Effector CD8-positive, alpha-beta T cell (primary cell): ENCODE measurements at places on chromosomes 16 and 17.

DNA sequence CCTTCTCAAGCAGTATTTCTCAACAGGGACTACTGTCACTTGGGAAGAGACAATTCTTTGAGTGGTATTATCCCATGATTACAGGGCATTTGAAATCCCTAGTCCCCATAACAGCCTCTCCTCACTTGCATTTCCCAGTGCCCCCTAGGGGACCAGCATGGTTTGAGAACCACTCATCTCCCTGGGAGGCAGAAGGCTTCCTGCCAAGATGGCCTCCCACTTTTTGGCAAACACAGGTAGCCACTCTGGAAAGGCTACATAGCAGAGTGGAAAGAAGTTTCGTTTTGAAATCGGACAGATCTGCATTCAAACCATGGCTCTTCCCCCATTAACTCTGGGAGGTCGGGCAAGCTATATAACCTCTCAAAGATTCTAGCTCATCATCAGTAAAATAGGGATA lies 256.8 kb downstream of the XYLT1 start:
- no peak for DNase-seq

GRCh38 chr17:45640141-45640850 lies 143.8 kb upstream of the CRHR1 start:
- no peak for DNase-seq

DNA sequence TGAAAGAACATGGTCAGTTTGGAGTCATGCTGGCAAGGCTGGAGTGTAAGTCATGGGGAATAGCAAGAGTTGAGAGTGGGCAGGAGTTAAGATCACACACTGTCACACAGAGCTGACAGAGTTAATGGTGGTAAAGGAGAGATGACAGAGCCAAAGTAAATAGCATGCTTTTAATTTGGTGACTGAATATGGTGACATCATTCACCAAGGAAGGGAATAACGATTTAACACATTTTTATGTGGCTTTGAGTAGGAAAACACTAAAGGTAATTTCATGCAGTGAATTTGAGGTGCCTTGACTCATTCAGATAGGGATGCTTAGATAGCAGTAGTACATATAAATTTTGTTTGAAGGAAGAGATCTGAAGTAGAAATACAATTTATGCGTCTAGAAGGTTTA lies 42.1 kb downstream of the SYNRG start:
- no peak for DNase-seq

DNA sequence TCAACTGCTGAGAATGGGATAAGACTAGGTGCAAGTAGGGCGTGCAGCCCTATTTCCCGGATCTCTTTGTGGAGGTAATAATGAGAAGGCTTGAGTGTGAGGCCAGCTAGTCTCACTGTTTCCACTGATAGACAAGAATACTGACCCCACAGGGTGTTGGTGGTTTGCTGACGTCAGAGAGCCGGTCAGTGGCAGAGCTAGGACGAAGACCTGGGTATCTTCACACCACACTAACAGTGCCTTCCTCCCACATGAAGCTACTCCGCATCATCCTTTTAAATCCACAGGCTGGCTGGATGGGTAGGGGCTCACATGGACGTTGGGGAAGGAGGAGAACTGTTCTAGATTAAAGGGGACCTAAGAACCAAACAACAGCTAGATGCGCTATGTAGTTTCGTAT lies 68.0 kb downstream of the ZFHX3 start:
- no peak for DNase-seq

- no peak for DNase-seq
These were observed 6.0 kb downstream of the GGNBP2 start for GRCh38 chr17:36550491-36551417.
